Fibroblast of skin of left quadriceps (primary cell): ENCODE measurements at places on chromosomes 11 and 22.

DNA sequence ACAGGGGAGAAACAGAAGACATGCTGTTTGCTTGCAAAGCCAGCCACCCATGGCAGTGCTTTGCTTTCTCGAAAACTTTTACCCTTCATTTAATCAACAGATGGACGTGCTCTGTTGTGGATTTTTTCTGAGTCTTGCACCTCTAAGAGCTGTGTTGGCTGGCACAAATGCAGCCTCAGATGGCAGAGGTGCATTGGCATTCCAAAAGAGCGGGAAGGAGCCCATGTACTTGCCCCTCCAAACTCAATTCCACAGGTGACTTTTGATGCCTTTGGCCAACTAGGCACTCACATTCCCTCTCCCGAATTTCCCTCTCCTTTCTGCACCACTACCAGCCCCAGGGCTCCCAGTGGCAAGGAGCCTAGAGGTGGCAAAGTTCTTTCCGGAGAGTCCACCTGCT lies 1.2 kb downstream of the KIRREL3 start:
- no peak for DNase-seq

- no peak for DNase-seq
Observed at GRCh38 chr11:22828373-22828772, 1.2 kb downstream of the SVIP start.

GRCh38 chr11:103668859-103669258 lies 367.6 kb upstream of the DDI1 start:
- DNase-seq, result no peak

- DNase-seq, result no peak
Observed at GRCh38 chr11:70838198-70838597, 414.2 kb downstream of the SHANK2 start.

DNA sequence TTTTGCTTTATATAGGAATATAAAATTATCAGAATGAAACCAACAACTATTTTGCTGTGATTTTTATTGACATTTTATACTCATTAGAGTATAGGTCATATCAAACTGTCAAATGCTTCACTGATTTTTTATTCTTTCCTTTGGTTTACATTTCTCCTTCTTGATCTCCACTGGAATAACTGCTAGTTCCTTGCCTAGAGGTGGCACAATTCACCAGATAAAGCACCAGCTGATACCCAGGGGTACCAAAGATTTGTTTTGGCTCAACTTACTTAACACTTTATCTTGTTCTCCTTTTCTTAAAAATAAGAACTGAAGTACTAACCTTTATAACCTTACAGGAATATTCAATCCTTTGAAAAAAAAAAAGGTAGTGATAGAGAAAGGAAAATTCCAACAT lies 725.1 kb upstream of the CHORDC1 start:
- DNase-seq, result no peak

- DNase-seq, result no peak
Observed at GRCh38 chr22:47351836-47352579, 589.6 kb downstream of the TBC1D22A start.

GRCh38 chr11:87325490-87325872 lies 287.7 kb downstream of the TMEM135 start:
- DNase-seq, result no peak
